ENCODE measurements at places on chromosomes 12 and 14.

DNA sequence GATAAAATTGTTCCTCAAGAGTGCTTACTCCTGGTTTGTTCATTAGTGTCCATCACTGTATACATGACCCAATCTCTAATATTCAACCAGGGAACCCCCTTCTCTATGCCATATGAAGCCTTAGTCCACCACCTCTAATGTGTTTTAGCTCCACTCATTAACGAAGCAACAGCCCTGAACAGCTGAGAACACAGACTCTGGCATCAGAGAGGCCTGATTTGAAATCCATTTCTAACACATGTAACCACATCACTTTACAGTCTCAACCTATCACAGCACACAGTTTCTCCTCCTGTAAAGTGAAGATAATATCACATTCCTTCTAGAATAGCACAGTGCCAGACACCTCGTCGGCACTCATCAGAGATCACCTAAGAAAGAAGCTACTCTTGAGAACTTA, 64.3 kb downstream of the C2CD5 start:
- DNase-seq: no peak

- peak; percentile 60 for DNase-seq
Observed at GRCh38 chr14:51035611-51036192, 59.2 kb downstream of the TRIM9 start.

DNA sequence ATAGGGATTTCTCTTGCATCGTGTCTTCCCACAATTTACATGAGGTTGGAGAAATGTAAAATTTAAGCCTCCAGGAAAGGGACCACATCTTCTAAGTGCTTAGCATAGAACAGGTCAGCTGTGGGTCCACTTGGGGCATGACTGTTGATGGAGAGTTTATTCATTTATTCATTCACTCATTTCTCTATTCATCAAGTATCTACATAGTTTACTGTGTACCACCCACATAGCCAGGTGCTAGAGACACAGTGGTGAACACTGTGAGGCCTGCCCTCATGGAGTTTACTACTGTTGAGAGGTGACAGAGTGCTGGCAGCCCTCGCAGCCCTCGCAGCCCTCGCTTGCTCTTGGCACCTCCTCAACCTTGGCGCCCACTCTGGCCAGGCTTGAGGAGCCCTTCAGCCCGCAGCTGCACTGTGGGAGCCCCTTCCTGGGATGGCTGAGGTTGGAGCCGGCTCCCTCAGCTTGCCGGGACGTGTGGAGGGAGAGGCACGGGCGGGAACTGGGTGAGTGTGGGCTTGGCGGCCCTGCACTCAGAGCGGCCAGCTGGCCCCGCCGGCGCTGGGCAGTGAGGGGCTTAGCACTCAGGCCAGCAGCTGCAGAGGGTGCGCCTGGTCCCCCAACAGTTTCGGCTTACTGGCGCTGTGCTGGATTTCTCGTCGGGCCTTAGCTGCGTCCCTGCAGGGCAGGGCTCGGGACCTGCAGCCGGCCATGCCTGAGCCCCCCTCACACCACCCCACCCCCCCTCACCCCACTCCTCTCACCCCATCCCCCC, 1.7 kb upstream of the JPH4 start:
- DNase-seq: no peak

DNA sequence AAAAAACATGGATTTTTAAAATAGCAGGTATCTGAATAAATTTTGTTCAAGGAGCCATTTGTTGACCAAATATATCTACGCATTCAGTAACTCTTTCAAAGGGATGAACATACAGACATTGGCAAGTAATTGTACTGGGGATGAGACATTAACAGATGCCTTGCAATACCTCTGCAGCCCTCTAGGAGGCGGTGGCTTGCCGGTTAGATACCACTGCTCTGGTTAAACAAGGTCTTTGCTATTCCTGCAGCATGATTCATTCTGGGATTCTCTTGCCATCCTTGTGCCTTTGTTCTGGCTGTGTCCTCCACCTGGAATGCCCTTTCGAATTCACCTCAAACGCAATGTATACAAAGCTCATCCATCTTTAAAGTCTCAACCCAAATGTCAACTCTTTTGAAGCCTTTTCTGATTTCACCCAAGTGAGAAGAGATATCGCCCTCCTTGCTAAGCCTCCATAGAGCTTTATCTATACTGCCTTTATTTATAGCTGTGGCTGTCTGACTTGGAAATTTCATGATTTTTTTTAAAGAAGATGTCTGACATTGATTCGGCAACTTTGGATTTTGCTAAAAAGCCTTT, 131.0 kb upstream of the SRRM4 start:
- peak; percentile 4 for DNase-seq

GRCh38 chr14:31380106-31380505, 40.2 kb downstream of the HEATR5A start:
- DNase-seq: no peak

- DNase-seq: no peak
Observed at GRCh38 chr14:105355049-105355575, 40.6 kb downstream of the PACS2 start.

GRCh38 chr14:23175823-23176222, 7.6 kb downstream of the SLC7A8 start:
- no peak for DNase-seq
